ENCODE measurements at places on chromosomes 12 and 14. TPM values are rescaled to one million over a fixed set of nuclear protein-coding genes. Genes with fewer than 3 reads are reported as not detected.

KRT5 gene
- total RNA-seq, result 12.1 TPM

DNA sequence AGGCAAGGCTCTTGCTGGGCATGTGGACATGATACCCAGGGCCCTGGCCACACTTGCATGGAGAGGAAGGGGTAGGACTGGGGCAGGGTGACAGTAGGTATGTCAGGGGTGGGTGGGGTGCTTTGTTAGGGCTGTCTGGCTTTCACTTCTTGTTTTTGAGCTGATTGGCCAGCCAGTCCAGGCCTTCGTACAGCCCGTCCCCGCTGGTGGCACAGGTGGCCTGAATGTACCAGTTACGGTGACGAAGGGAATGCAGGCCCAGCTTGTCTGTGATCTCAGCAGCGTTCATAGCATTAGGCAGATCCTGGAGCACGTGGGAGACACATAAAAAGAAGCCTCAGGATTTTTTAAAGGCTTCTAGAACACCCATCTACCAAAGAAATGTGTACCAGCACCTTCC lies 13.5 kb upstream of the FKBP11 start:
- H3K4me1 ChIP-seq, result no peaks in the 10 kb centered on the region
- H3K27ac ChIP-seq, result no peak overlapping the region
- H3K4me3 ChIP-seq, result no peak overlapping the region
- peaks cover 32% of the 10 kb centered on the region for H3K36me3 ChIP-seq
- DNase-seq, result no peak

DNA sequence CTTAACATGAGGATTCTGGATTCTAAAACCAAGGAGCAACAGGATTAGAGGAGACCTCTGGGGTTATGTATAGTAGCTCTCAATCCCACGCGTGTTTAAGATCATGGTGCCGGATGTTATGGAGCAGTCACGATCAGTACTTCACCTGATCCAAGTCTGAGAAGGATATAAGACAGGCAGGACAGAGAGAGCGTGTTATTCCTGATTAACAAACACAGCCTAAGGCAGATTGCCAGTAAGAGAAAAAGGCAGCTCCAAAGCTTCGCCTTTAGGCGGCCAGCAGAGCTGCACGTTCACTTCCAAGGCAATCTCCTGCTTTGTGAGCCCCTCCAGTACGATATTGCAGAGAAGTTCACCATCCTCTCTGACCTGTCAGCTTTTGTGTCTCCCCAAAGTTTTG lies 5.5 kb downstream of the SETD3 start:
- H3K4me3 ChIP-seq, result no peak overlapping the region
- H3K36me3 ChIP-seq, result no peaks in the 10 kb centered on the region
- H3K27ac ChIP-seq, result no peak overlapping the region
- no peaks in the 10 kb centered on the region for H3K27me3 ChIP-seq
- H3K4me1 ChIP-seq, result no peaks in the 10 kb centered on the region

GRCh38 chr12:47391566-47391965 lies 311.8 kb upstream of the AMIGO2 start:
- DNase-seq, result no peak
- H3K27ac ChIP-seq, result no peak overlapping the region
- H3K4me3 ChIP-seq, result no peak overlapping the region
- no peaks in the 10 kb centered on the region for H3K36me3 ChIP-seq
- no peaks in the 10 kb centered on the region for H3K4me1 ChIP-seq

DNA sequence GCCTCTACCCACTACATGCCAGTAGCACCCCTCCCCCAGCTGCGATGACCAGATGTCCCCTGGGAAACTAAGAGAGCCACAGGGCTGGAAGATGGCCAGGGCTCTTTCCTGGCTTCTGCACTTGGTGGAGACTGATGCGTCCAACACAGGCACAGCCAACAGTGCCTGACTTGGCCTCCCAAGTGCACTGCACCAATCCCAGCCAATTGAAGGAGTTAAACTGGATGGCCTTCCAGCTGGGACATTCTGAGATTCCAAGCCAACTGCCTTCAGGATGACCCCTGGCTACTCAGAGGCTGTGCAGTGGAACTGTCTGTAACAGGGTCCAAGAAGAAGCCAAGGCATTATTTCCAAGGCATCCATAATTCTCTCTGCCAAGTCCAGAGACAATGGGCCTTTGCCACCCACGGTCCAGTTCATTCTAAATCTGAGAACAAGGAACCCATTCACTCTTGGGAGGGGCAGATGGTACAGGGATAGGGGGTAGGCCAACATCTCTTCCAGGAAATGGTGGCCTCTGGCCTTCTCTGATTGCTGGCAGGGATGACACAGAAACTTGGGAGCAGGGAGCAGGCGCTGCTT lies 35.2 kb downstream of the PRIMA1 start:
- no peaks in the 10 kb centered on the region for H3K36me3 ChIP-seq
- peak overlapping the region; percentile 64 for H3K27ac ChIP-seq
- H3K4me3 ChIP-seq, result no peak overlapping the region
- peak; percentile 75 for DNase-seq
- H3K27me3 ChIP-seq, result no peaks in the 10 kb centered on the region
- no peaks in the 10 kb centered on the region for H3K4me1 ChIP-seq

DNA sequence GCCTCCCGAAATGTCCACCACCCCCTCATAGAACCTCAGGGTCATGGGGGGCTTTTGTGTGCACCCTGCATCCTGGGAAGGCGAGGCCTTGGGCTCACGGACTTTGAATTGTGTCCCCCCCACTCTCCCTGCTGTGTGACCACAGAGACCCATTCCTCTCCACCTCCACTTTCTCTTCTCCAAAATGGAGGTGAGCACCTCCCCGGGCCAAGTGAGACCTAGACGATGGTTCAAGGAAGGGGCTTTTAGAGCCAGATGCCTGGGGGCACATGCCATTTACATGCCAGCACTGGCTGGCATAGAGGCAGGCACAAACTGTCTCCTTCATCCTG lies 33.5 kb downstream of the CYP46A1 start:
- DNase-seq, result peak; percentile 30
- H3K4me3 ChIP-seq, result no peak overlapping the region
- no peaks in the 10 kb centered on the region for H3K27me3 ChIP-seq
- no peaks in the 10 kb centered on the region for H3K4me1 ChIP-seq
- no peaks in the 10 kb centered on the region for H3K36me3 ChIP-seq

- H3K4me3 ChIP-seq, result no peak overlapping the region
- no peaks in the 10 kb centered on the region for H3K4me1 ChIP-seq
- no peak overlapping the region for H3K27ac ChIP-seq
- no peaks in the 10 kb centered on the region for H3K27me3 ChIP-seq
- DNase-seq, result no peak
Observed at GRCh38 chr12:108928695-108929094, 48.8 kb downstream of the DAO start.

DNA sequence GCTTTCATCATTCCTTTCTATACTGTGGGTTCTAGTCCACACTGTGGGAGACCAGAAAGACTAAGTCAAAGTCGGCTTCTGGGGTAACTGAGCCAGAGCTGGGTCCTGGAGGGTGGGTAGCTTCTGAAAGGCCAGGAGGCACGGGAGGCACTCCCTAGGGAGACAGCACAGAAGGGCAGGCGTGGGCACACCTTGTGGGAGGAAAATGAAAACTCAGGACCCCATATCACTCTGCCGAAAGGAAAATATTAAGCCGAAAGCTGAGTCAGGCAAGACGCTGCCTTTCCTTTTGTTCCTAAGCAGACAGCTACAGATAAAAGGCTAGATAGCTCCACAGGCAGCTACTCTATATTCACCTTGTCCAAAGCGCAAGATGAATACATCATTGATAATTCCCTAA lies 20.7 kb downstream of the ANO2 start:
- peak; percentile 30 for DNase-seq
- H3K4me1 ChIP-seq, result no peaks in the 10 kb centered on the region
- no peak overlapping the region for H3K27ac ChIP-seq
- H3K36me3 ChIP-seq, result no peaks in the 10 kb centered on the region
